ENCODE measurements at places on chromosomes 7 and 10.

- no peak for DNase-seq
Measured at GRCh38 chr10:2130705-2131305, 393.5 kb upstream of the ADARB2 start.

GRCh38 chr7:155738652-155739537, 73.4 kb downstream of the SHH start:
- no peak for DNase-seq

GRCh38 chr7:44541028-44541869, at the start of gene NPC1L1:
Gene NPC1L1, minus strand, starts transcription at chr7:44541330. Its CDS starts 71 bp downstream, at chr7:44541259.
- no peak for DNase-seq

GRCh38 chr7:96949766-96950165, 55.6 kb upstream of the DLX6 start:
- peak; percentile 37 for DNase-seq

- no peak for DNase-seq
Measured at GRCh38 chr7:6409944-6410693, 37.6 kb downstream of the DAGLB start.

DNA sequence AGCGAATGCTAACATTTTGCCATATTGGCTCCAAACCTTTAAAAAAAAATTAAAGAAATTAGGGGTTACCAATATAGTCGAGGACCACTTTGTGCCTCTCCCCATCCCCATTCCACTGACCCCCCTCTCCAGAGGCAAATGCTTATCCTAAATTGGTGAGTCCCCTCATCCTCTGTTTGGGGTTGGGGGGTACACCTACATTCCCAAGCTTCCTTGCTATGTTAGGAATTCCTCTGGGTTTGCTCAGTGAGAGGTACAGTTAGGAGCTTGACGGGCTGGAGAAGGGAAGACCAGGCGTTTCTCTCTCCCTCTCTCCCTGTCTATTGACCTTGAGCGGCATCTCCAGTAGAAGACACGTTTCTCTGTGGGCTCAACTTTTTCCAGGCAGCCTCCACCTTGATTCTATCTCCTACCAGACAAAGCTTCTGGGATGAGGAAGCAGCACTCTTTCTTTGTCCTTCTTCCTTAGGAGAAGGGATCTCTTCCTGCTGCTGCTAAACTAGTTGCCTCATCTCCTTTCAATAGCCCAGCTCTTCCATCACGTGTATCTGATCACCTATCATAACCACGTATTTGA, 6.6 kb upstream of the AKR1B15 start:
- no peak for DNase-seq
